Stimulated activated CD4-positive, alpha-beta T cell treated with anti-CD3 and anti-CD28 coated beads, TNF-alpha, amount 100 ng/mL, for 1 hour (primary cell): ENCODE measurements at places on chromosomes 6 and 20.

- no peak for DNase-seq
Measured at GRCh38 chr6:91088515-91088914, 501.6 kb upstream of the MAP3K7 start.

GRCh38 chr6:11543919-11544518, 6.5 kb downstream of the TMEM170B start:
- no peak for DNase-seq

- no peak for DNase-seq
Measured at GRCh38 chr6:24631671-24632070, 14.3 kb downstream of the KIAA0319 start.

DNA sequence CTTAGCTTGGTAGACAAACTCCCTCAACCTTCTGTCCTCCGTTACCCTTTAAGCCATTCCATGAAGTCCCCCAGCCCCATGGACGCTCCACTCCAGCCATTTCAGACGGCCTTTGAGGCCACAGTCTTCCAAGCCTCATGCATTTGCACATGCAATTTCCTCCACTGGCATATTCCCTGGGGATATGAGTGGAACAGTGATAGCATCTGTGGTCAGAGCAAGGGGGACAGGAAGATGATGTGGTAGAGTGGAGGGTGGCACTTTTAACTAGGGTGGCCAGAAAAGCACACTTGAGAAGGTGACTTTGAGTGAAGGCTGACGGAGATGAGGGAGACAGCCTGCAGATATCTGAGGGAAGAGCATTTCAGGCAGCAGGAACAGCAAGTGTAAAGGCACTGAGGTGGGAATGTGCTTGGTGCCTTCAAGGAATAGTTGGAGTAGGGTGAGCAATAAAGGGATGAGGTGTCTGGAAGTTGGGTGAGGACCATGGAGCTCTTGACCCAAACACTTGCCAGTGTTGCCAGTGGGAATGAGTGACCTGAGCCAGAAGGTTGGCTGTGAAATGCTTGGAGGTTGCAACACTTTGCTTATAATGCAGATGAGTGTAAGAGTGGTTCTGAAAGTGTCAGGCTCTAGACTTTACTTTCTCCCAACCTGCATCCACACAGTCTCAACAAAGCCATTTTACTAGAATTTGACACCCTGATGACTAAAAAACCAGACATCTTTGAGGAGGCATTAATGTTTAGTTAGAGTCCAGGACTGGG, 275.6 kb upstream of the SUPT3H start:
- DNase-seq: no peak

GRCh38 chr6:34795836-34796425, 4.0 kb downstream of the BLTP3A start:
- no peak for DNase-seq

GRCh38 chr6:41693281-41694240, 41.8 kb downstream of the TFEB start:
- DNase-seq: no peak

DNA sequence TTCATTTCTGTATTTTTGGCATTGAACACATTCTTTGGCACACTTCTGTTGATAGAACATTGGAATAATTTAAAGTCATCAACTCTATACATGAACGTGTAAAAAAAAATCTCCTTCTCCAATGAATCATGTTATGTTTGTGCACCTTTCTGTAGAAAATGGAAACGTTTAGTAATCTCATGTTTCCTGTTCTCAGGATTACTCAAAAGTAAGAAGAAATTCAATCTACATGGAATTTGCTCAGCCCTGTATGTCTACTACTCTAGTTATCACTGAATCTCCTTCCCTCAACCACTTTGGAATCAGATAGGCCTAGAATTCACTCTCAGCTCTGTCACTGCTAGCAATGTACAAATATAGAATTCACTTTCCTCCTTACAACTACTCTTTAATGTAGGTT, 103.6 kb downstream of the COL21A1 start:
- DNase-seq: no peak

GRCh38 chr20:63775096-63775978, 35.8 kb downstream of the SLC2A4RG start:
- no peak for DNase-seq

DNA sequence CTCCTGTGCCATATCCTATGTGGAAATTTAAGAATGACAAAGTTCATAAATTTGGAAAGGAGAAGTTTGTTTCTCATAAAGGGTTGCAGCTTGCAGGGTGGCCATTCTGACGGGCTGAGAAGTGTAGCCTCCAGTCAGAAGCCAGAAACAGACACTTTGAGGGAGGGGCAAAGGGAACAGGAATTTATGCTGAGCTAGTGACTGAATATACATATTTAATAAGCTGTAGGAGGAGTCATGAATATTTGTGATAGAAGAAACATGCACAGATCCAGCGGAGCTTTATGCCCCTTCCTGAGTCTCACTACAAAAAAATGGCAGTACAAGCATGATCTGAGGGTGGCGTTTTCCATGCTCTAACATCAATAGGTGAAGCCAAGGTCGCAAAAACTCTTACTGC, 798.3 kb downstream of the KIF16B start:
- no peak for DNase-seq

- no peak for DNase-seq
Measured at GRCh38 chr20:32588040-32588439, 2.9 kb upstream of the NOL4L start.

- DNase-seq: no peak
Measured at GRCh38 chr6:54920628-54921027, 74.1 kb downstream of the FAM83B start.
